ENCODE measurements at places on chromosomes 11 and 22. TPM values are rescaled to one million over a fixed set of nuclear protein-coding genes. Genes with fewer than 3 reads are reported as not detected.

DNA sequence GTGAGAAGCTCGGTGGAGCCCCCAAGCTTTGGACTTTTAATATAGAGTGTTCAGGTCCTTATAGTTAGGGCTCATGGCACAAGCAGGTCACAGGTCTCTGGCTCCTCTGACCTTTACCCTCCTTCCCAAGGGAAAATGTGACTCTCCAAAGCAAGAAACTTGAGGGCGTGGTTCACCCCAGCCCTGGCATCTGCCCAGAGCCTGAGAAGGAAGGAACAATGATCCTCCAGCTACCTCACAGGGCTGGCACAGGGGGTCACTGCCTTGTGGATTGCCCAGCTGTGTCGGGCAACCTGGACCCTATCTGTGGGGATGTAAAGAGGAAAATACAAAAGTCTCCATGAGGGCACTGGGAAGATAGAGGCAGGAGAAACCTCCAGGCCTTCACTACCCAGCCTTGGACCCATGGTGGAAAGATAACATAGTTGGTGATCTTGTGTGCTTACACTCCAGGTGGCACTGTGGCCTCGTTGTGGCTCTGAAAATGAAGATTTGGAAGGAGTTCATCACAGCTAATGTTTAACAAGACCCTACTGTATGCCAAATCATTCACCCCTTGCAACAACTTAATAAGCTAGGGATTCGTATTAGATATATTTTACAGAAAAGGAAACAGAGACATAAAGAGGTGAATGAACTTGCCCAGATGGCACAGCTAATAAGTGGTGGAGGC lies 3.8 kb upstream of the ZNF195 start:
- DNase-seq = no peak

GRCh38 chr11:96758957-96759356 lies 369.1 kb downstream of the JRKL start:
- no peak for DNase-seq

- no peak for DNase-seq
Observed at GRCh38 chr11:2273771-2274170, 3.4 kb upstream of the ASCL2 start.

GRCh38 chr22:47142427-47143046 lies 380.1 kb downstream of the TBC1D22A start:
- DNase-seq = no peak

DNA sequence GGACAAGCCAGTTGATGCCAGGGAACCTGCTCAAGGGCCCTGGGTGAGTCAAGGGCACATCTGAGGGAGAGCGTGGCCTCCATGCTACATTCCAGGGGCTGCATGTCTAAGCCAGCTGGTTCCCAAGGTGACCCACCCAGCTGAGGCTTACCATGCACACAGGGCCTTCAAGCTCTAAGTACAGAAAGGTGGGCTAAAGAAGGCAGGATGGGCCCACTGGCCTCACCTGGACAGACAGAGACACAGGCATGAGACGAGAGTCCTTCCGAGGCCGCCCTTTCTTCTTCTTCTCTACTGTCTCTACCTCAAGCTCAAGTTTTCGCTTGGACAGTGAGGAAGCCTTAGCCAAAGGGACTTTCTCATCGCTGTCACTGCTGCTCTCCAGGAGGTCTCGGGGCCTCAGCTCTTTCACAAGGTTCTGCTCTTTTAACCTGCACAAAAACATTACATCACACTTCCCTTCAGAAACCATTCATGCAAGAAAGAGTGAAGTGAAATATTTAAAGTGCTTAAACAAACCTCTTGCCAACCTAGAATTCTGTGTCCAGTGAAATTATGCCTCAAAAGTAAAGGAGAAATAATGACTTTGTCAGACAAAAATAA lies 69.9 kb downstream of the HIRA start:
- no peak for DNase-seq

DNA sequence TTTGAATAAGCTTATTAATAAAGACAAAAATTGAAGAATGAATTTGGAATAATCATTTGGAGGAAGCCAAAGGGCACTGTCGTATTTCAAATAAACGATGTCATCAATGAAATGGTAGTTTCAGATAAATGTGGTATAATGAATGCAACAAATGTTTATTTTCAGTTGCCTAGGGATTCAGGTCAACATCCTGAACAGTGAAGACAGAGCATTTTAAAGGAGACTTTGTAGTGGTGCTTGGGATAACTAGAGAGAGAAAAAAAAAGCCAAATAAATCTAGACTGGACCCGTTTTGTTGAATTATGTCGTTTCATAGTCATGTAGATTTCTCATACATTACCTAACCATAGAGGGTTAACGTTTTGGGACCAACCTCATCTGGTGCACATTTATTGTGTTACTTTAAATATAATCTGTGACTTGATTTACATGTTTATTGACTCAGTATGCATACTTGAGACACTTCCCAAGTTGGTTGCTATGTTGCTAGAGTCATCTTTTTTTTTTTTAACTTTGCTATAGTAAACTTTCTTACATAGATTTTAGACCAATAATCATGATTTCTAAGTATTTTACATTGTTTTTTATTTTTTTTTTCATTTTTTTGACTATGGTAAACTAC lies 111.1 kb downstream of the NCAM1 start:
- DNase-seq = no peak

GRCh38 chr11:130144141-130144540 lies 15.4 kb upstream of the ST14 start:
- no peak for DNase-seq

GRCh38 chr11:93904716-93905115 lies 54.3 kb upstream of the VSTM5 start:
- DNase-seq = peak; percentile 4

DNA sequence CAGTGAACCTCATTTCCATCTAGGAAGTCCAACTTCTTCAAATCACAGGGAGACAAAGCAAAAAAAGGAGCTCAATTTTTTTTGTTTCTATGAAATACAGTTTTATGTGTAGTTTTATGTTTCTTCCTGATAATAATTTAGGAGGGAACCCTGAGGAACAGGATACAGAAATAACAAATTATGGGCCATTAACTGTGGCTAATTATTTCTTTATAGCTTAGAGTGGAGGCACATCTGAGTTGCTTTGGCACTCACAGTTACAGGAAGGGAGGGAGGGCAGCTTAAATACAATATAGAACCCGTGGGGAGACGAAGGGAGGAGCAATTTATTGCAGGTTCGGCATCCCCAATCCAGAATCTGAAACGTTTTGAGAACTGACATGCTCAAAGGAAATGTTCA lies 37.1 kb upstream of the HORMAD2 start:
- no peak for DNase-seq

GRCh38 chr11:67274768-67275605 lies 8.7 kb downstream of the GRK2 start:
- DNase-seq = no peak

DNA sequence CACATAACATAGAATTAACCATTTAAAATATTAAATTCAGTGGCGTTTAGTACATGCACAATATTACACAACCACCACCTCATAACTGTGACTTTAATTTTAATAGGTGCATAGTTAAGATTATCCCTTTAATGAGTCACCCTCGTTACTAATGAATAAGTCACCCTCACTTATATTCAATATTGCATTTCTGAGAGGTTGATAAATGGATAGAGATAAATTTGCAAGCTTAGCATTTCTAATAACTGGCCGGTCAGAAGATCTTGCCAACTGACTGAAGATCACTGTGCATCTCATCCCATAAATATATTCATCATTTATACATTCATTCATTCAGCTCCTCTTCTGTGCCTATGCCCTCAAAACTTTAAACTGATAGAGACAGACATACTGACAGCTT lies 243.7 kb downstream of the TTC28 start:
- no peak for DNase-seq

DNA sequence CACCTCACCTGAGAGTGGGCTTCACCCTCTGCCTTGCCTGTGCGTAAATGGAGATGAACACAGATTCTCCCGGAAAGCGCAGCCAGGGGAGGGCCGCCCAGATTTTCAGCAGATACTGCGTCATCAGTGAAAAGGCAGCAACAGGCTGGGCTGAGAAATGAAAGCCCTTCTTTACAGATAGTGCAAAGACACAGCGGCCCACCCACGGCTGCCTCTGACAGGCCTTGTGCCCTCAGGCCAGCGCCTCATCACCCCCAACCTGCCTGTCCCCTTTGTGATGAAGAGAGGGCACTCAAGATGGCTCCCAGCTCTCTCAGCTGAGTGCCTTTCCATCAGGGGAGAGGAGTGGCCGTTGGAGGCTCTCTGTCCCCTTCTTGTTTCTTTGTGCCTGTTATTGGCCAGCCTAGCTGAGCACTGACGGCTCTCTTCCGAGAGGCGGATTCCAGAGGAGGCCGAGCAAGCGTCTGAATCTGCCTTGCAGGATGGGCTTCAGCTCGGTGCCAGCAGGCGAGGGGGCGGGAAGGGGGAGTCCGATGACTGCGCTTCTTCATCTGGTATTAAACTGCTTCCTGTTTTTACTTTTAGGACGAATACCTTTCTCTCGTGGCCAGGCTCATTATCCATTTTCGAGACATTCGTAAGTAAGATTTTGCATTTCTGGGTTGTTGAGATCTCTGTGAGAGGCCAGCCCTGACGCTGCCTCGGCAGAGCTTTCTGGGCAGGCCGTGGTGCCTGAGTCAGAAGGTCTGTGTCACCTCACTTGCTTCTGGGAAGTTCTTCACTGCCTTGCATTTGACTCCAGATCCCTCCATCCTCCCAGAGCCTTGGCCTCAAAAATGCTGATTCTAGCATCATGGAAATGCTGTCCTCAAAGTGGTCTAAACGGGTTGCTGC lies 43.7 kb downstream of the MED15 start:
- DNase-seq = no peak

- DNase-seq = no peak
Observed at GRCh38 chr22:25223269-25223850, 3.9 kb downstream of the CRYBB2 start.

GRCh38 chr11:65699306-65699705 lies 12.7 kb upstream of the KAT5 start:
- DNase-seq = no peak

- DNase-seq = no peak
Observed at GRCh38 chr11:13800901-13801300, 132.4 kb downstream of the FAR1 start.

DNA sequence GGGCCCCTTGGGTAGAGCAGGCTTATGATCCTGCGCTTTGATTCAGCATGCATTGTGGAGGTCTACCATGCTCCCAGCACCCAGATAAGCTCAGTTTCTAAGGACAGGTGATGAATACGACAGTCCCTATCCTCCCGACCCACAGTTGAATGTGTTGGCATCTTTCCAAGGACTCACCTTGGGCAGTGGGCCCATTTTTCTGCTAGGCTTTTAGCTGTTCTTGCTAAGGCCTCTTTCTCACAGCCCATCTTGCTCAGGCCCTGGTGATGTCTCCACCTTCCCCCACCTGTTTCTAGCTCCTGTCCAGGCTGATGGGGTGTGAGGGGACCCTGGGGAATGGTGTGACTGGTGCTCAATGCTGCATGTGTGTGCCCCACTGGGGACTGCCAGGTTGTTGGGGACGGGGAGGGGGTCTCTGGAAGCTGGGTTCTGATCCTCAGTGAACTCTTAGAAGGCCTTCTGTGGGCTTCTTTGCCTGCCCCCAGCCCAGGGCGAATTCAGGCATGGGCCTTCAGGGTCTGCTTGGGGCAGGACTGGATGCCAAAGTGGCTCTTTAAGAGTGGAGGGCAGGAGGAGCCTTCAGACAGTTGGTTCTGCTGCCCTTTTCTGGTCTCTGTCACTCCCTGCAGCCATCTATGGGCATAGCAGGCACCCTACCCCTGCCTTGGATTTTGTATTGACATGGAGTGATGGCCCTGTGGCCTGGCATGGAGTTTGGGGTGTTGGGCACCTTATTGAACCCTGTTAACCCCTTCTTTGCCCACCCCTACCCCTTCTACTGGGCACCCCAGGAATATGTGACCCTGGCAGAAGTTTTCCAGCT lies 33.1 kb downstream of the PHLDB1 start:
- no peak for DNase-seq

The MUC2 gene
- not detected for total RNA-seq

The FBLN1 gene
- total RNA-seq = 58.8 TPM

The HBD gene
- not detected for total RNA-seq

The PAX6 gene
- total RNA-seq = 0.14 TPM

The MOB2 gene
- total RNA-seq = 25.8 TPM

The SPON1 gene
- total RNA-seq = 0.29 TPM

Measured in A172 (cell line).